ENCODE measurements at places on chromosomes 3 and 15. TPM values are rescaled to one million over a fixed set of nuclear protein-coding genes. Genes with fewer than 3 reads are reported as not detected.

Gene C3orf70
- total RNA-seq = 0.51 TPM

Gene MINAR1
- total RNA-seq = 1.1 TPM

Gene C15orf61
- total RNA-seq = 25.9 TPM

Gene TRNT1
- 6.9 TPM for total RNA-seq

Gene GOLGA8N
- total RNA-seq = 1.4 TPM

Gene MUC4
- not detected for total RNA-seq

Gene MB21D2
- 2.2 TPM for total RNA-seq

Gene C3orf80
- 0.10 TPM for total RNA-seq

Gene C3orf22
- total RNA-seq = not detected

Gene PP2D1
- not detected for total RNA-seq

Gene KCNMB2
- not detected for total RNA-seq

Gene TFRC
- total RNA-seq = 77.8 TPM

Gene KLHL40
- total RNA-seq = 320 TPM

Gene CCR2
- total RNA-seq = 0.91 TPM

Gene WDR93
- total RNA-seq = not detected

Gene NR1I2
- total RNA-seq = 0.17 TPM

Gene SI
- not detected for total RNA-seq

Gene NME9
- total RNA-seq = 2.0 TPM

Gene MYO1E
- total RNA-seq = 12.8 TPM

Gene SUSD5
- 0.55 TPM for total RNA-seq

Gene GOLGA8J
- total RNA-seq = not detected

Gene PLS1
- total RNA-seq = 0.65 TPM

Gene KCNAB1
- total RNA-seq = 2.1 TPM

Gene PIGZ
- 5.4 TPM for total RNA-seq

Gene SEMA6D
- total RNA-seq = 3.0 TPM

Gene USP4
- total RNA-seq = 9.8 TPM

Gene GCSAM
- not detected for total RNA-seq

Gene TNFAIP8L3
- total RNA-seq = 4.4 TPM

Gene LHFPL4
- total RNA-seq = not detected

Gene SSUH2
- total RNA-seq = 0.15 TPM

Gene FAM3D
- 0.83 TPM for total RNA-seq

Gene LRRC15
- 0.05 TPM for total RNA-seq

Gene SNAP23
- 46.1 TPM for total RNA-seq

Gene SOX2
- not detected for total RNA-seq

Gene TTLL13
- total RNA-seq = not detected

Gene P2RY12
- 0.56 TPM for total RNA-seq

Gene CCDC39
- total RNA-seq = not detected

Gene TRPC1
- total RNA-seq = 1.4 TPM

Gene SYNM
- total RNA-seq = 231 TPM

Gene GOLGA6A
- total RNA-seq = not detected

Gene PSTPIP1
- 0.76 TPM for total RNA-seq

Gene PROK2
- not detected for total RNA-seq

Gene GOLGA8T
- total RNA-seq = not detected

Gene IQCF5
- total RNA-seq = not detected

Gene KBTBD8
- total RNA-seq = 1.9 TPM

Gene ZNF385D
- 5.0 TPM for total RNA-seq

Gene SLC38A3
- total RNA-seq = 7.1 TPM

Gene GPR149
- not detected for total RNA-seq

Gene ALDH1L1
- total RNA-seq = 43.5 TPM

Gene NRROS
- total RNA-seq = 0.31 TPM

Gene ADCY5
- 6.4 TPM for total RNA-seq

Gene MCF2L2
- total RNA-seq = 0.27 TPM

Gene CADPS
- total RNA-seq = not detected

Data from gastrocnemius medialis (tissue), 4 donors.